HCT116 (cell line): ENCODE measurements at places on chromosomes 11 and 22.

DNA sequence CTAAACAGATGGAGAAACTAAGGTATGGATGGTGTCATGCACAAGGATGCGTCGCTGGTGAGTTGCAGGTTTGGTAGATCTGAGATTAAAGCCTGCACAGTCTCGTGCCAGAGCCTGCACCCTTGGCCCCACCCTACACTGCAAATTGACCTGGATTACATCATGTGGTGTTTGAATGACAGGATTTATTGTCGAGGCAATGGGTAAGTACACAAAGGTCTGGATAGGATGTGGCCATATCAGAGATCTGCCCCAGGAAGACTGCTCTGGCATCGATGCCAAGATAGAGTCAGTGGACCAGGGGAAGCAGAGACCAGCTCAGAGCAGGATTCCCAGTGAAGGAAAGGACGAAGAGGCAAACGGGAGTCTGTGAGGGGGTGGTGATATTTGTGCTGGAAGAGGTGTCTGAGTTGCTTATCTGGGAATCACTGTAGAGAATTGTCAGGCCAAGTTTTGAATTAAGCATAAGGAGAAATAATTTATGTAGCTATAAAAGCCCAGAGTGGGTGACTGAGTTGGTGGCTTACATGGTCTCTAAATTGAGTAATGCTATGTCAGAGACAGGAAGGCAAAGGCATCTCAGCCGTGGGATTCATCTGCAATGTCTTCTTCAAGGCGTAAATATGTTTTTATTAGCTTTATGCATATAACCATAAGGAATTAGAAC is 499.6 kb upstream of the B3GAT1 start:
- DNase-seq: no peak

DNA sequence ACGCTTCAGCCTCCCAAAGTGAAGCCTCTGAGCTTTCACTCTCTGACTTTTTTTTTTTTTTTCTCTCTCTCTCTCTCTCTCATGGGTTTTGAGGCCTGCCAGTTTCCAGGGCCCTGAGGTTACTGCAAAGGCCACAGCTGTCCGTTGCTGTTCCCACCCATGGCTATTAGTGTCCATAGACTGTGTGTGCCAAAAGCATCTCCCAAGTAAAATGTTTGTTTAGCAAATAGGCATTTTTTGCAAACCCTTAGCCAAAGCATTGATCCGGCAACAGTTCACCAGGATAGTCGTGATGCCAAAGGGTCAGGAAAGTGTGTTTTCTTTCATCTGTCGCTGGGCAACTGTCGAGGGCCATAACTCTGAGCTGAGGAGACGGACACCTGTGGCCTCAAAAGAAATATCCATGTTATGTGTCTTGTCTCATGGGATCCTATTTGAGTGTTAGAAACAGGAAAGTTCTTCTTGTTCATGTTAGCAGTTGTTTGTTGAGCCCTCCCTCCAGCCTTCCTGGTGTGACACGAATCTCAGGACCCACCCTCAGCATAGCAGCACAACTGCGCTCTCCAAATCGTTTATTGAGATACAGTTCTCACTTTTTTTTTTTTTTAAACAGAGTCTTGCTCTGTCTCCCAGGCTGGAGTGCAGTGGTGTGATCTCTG is 18.4 kb downstream of the FADS2 start:
- no peak for DNase-seq

GRCh38 chr22:41198027-41198580 is 7.0 kb upstream of the L3MBTL2 start:
- DNase-seq: no peak

- DNase-seq: no peak
Observed at GRCh38 chr11:75273411-75274391, 33.1 kb downstream of the TPBGL start.

DNA sequence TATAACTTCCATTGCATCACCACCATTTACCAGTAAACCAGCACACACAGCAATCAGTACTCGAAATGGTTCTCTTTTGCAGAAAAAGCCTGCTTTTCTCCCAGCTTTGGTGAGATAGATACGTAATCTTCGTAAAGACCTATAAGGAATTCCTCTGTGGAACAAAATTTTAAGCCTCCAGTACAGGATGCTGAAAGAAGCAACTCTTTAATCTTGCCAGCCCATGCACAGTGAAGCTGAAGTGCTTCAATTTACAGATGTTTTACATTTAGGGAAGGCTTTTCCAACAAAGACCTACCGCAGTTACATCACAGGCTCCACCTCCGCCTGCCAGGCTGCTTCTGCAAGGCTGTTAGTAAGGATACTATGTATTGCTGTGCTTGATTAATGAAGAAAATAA is 1.9 kb downstream of the ELMOD1 start:
- no peak for DNase-seq

GRCh38 chr11:47270331-47271271 is 668 bp downstream of the MADD start:
- DNase-seq: no peak

GRCh38 chr22:25772288-25772687 is 30.3 kb downstream of the MYO18B start:
- no peak for DNase-seq

DNA sequence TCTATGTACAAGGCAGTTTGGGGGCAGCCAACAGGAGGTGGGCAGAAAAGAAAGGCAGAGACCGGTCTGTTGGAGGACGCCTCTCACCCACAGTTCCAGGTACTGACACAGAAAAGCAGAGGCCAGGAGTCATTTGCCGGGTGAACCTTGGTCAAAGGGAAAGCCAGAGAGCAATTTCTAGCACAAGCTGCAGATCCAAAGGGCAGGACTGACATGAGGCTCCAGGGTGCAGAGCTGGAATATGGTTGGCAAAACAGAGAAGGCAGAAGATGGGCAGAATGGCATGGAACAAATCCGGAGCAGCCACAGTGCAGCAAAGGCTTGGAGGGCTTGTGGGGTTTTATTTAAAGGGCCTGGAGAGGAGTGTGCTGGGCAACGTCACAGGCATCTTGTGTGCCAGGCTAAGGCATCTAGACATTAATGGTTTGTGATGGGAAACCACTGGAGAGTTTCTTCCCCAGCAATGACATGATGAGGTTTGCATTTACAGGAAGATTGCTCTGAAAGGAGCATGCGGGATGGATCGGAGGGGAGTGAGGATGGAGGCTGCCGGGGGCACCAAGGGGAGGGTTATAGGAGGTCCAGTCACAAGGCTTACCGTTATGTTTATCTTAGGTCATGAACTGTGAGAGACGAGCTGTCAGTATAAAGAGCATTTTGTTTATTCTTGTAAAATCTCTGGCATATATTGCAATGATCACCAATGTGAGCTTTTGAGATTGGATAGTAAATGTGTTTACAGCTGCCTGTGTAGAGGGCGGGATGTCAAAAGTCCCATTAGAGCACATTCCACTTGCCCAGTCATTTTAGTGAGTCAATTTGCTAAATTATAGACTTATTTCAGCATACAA is 5.7 kb upstream of the MMP20 start:
- no peak for DNase-seq

GRCh38 chr11:22347857-22348487 is 9.8 kb downstream of the SLC17A6 start:
- no peak for DNase-seq
